ENCODE measurements at places on chromosomes 4 and X.

- DNase-seq = no peak
Observed at GRCh38 chr4:169802873-169803272, 45.1 kb upstream of the HPF1 start.

- peak; percentile 73 for DNase-seq
Observed at GRCh38 chr4:985123-985830, 1.6 kb upstream of the IDUA start.

DNA sequence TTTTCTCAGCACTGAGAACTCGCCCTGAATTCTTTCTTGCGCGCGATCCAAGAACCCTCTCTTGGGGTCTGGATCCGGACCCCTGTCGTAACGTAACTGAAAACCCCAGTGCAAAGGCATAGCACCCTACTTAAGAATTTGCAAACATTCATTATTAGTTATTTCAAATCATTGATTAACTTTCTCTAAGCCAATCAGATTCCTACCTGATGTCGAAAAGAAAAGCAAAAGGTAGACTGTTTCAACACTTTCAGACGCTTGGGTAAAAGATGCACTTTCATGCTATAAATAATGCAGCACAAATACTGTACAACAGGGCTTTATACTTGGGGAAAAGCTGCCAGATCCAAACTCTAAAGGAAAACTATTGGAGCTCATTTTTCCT is 817 bp upstream of the WDR19 start:
- DNase-seq = peak; percentile 0

GRCh38 chr4:156312261-156312847 is 358.7 kb upstream of the CTSO start:
- no peak for DNase-seq

- DNase-seq = no peak
Observed at GRCh38 chr4:34187056-34187455, 2057.3 kb downstream of the ARAP2 start.

DNA sequence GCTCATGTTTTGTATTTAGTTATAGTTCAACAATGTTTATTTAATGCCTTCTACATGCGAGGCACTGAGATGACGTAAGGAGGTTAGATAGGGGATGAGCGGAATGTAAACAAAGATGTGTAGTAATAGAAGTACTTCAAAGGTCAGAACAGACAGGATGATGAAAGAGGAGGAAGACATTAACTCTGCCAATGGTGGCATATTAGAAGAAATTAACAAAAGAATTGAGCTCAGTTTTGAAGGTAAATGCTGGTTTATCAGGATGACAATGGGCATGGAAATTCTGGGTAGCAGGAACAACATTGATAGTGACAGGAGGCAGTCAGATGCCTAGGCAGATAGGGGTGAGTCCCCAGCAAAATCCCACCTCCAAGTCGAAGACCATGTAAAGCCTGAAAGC is 62.3 kb upstream of the PGRMC2 start:
- no peak for DNase-seq

DNA sequence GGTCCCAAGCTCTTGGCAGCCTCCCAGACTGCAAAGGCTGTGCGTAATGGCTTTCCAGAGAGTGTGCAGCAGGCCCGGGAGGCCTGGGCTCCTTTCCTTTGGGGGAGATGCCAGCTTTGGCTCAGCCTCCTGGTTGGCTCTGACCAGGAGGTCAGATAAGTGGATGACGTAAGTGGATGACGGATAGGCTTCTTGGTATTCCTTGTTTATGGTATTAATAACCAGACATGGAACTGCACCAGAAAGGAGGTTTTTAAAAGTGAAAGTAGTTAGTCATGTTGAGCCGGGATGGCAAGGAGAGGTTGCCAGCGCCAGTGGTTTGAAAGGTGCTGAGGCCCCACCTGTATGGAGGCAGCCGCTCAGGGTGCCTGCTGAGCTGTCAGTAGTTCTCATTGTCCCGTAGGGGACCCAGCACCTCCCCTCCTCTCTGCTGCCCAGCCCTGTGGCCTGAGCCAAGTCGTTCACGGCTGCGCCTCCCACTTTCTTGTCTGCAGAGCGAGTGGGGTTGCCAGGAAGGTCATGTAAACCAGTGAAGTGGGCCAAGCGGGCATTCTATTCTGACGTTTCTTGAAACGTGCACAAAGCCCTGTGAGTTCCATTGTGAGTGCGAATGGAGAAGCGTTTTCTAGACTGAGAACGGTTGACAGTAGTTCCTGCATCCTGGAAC is 28.7 kb upstream of the STOX2 start:
- peak; percentile 24 for DNase-seq

DNA sequence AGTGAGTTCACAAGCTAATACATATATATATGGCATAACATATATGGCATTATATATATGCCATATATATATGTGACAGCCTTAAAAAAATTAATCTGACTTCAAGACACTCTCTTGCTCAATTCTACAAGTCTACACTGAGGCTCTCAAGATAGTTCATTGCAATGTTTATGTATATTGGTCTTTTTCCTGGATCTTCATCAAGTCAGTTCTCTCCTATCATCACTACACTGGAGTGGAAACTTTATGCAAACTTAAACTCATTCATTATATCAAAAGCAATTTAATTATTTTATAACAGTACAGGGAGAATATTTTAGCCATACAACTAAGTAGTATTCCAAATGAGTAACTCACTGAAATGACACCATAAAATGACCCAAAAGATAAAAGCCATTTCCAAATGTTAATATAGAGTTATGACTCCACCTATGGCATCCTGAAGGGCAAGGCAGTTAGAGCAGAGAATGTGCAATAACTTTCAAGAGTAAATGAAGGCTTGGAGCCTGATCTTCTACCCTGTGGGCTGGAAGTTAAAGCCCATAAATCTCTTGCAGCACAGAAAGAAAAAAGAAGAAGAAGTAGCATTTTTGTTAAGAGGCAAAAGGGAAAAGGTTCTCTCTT is 176.3 kb upstream of the SLIT2 start:
- DNase-seq = peak; percentile 7

DNA sequence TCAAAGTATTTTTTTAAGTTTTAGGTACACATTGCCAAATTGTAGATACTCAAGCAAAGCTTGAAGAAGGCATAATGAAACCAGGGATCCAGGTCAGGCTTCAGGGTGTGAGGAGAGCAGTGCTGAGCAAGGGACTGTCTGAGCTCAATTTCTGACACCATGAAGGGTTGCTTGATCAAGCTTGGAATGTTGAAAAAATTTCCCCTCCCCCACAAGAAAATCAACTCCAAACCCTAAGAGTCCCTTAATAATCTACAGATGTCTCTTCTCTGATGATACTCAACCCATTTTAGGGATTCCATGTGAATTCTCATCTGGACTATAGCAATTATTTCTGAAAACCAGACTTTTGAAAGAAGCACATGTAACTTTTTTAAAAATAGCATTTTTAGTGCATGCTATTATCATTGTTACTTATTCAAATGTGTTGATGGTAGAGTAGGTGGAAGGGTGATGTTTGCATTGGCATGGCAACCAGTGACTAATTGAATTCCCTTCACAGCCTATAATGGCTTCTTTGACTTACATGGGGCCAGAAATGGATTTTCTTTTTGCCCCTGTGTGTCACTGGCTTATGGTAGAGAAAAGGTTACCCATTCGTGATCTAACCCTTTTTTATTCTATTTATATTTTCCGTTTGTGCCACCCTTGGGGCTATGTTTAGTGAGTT is 252.0 kb downstream of the FBXW7 start:
- DNase-seq = no peak

DNA sequence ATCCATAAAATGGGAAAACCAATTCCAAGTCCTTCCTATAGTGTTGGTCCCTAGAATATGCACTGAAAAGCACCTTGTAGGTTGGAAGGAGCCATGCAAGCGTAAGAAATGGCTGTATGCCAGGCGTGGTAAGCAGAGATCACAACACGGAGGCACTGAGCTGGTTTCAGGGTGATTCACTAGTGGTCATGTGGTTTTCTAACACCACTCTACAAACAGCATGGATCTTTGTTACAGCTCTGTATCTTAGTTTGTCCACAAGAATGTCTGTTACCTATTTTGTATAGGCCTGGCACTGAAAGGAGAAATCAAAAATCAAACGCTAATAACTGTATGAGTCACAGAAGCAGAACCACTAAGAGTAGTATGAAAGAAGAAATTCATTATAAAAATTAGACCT is 71.9 kb downstream of the MAGEB17 start:
- no peak for DNase-seq

- no peak for DNase-seq
Observed at GRCh38 chr4:40910706-40911105, 161.0 kb downstream of the NSUN7 start.

DNA sequence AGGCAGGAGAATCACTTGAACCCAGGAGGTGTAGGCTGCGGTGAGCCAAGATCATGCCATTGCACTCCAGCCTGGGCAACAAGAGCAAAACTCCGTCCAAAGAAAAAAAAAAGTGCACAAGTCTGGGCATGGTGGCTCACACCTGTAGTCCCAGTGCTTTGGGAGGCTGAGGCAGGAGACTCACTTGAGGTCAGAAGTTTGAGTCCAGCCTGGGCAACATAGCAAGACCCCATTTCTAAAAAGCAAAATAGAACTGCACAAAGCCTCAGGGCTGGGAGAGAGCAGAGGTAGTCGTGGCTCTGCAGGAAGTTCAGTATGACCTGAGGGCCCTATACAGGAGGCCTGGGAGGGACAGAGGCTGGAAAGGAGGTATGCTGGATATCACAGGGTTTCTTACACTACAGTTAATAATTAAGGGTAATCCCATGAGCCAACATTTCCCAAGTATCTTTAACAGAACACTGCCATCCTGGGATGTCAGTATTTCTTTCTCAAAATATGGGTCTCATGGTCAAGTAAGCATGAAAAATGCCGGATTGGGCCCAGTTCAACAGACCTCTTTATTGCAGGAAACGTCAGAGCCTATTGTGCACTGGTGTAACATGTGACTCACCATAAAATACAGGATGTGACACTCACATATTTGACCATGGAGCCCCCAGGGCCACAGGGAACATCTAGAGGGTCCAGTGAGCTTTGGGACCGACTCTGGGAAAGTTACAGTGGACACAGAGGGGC is 37.8 kb downstream of the ACSL1 start:
- no peak for DNase-seq

DNA sequence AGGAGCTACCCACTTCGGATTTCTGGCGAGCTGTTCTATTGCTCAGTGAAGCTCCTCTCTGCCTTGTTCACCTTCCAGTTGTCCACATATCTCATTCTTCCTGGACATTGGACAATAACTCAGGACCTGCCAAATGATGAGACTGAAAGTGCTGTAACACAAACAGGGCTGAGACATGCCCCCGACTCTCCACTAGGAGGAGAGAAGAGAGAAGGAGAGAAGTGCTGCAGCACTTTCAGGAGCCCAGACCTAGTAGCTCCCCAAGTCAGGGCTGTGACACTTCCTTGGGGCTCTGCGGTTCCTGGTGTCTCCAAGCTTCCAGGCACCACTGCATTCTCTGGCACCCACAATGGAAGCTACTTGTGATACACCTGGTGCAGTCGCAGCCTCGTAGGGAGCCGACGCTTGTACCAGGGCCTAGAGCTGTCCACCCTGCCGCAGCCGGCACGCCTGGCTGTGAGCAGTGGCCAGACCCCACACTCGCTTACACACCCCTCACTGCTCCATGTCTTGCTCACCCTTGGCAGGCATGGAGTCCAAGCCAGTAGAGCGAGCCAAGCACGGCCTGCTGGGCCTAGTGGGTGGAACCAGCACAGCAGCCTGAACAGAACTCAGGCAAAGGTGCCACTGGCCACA is 234.9 kb downstream of the TECRL start:
- DNase-seq = no peak

- DNase-seq = no peak
Observed at GRCh38 chrX:111363741-111364140, 48.3 kb downstream of the DCX start.

DNA sequence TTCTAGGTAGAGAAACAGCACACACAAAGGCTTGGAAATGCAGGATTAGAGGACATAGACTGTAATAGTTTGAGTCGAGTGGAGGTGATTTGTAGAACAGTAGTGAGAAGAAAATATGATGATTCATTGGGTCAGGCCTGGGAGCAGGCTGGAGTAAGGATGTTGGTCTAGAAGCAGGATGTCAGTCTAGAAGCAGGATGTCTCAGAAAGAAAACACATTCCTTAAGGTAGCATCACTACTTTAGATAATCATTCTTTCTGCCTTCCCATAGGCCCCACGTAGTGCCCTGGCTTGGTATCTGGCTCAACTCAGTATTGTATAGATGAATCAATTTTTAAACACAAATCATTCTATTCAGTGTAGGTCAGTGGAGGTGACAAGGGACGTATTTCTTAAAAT is 11.2 kb upstream of the DACH2 start:
- DNase-seq = no peak

DNA sequence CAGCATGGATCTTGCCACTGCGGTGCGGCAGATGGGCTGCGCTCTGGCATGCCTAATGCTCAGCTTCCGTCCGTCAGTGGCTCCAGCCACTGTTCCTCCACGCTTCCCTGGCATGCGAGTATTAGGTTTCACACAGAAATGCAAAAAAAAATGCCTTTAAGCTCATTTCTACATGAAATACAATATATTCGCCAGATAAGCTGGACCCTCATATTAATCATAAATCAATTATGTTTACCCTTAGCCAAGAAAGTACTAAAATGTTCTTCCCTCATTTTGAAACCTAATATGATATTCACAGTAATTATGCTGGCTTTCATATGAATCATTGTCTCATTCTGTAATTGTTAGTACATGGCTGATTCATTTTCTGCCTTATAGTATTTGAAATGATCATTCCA is 115.5 kb upstream of the FAM241A start:
- DNase-seq = no peak

- DNase-seq = no peak
Observed at GRCh38 chr4:86757468-86757867, 91.7 kb downstream of the SLC10A6 start.

DNA sequence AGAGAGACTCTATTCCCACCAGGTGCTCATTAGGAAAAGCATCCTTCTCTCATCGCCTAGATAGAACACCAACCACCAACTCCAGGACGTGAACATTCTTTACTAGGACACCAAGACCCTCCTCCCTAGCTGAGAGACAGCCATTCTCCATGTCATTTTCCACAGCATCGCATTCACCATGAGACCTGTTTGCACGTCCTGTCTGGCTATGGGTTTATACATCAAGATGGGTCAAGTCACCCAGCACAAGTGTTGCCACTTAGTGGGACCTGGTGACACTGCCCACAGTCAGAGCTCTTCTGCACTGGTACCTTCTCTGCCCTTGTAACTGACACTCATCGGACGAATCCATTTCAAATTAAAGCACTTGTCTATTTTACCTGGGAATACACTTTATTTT is 17.5 kb downstream of the LRP2BP start:
- no peak for DNase-seq

DNA sequence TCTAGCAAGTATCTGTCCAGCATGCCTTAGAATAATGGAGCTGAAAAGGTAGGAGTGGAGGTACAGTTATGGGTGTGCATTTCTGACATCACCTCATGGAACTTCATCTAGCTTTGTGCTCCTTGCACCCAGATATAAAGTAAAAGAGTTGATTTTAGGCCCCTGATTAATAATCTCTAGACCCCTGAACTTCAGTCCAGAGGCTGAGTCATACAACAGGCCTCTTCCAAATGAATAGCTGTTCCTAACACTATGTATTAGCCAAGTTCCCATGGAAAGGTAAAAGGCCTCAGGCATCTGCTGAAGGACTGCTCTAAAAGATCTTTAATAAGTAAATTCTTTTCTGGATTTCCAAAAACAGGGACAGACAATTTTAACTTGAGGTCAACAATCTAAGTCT is 16.2 kb downstream of the TBC1D9 start:
- no peak for DNase-seq

GRCh38 chrX:134469486-134469885 is 9.5 kb downstream of the HPRT1 start:
- no peak for DNase-seq

- peak; percentile 74 for DNase-seq
Observed at GRCh38 chrX:55135171-55135570, 46.4 kb downstream of the PAGE2 start.

GRCh38 chr4:150782921-150783320 is 201.0 kb downstream of the MAB21L2 start:
- peak; percentile 40 for DNase-seq
